Regular cardiac myocyte (primary cell): ENCODE measurements at places on chromosomes 2 and 18. TPM values are rescaled to one million over a fixed set of nuclear protein-coding genes. Genes with fewer than 3 reads are reported as not detected.

FSHR gene
- not detected in 2 replicates for total RNA-seq

SLC14A1 gene
- total RNA-seq, result 29.5 and 32.1 TPM in 2 replicates

SPP2 gene
- not detected in 2 replicates for total RNA-seq

KLF7 gene
- 13.6 and 18.6 TPM in 2 replicates for total RNA-seq

SLC35F5 gene
- total RNA-seq, result 128 and 253 TPM in 2 replicates

TMEM17 gene
- total RNA-seq, result 1.5 and 1.7 TPM in 2 replicates

CAPN14 gene
- total RNA-seq, result under 0.01 and 0.28 TPM in 2 replicates

EIF2AK3 gene
- total RNA-seq, result 24.2 and 46.8 TPM in 2 replicates

ABCB6 gene
- total RNA-seq, result 57.9 and 62.9 TPM in 2 replicates

DLGAP1 gene
- 1.7 and 5.4 TPM in 2 replicates for total RNA-seq

TUBA3E gene
- total RNA-seq, result not detected in 2 replicates

CMPK2 gene
- total RNA-seq, result 0.38 and 0.56 TPM in 2 replicates

IL36G gene
- not detected in 2 replicates for total RNA-seq

UCN gene
- total RNA-seq, result 0.38 and 1.1 TPM in 2 replicates

CPO gene
- under 0.01 TPM in 1 of 2 replicates, not detected in the other for total RNA-seq

CUL3 gene
- total RNA-seq, result 42.0 and 52.9 TPM in 2 replicates

MZT2B gene
- total RNA-seq, result 146 and 186 TPM in 2 replicates

SMAD2 gene
- 52.7 and 62.3 TPM in 2 replicates for total RNA-seq

GEN1 gene
- total RNA-seq, result 8.5 and 17.8 TPM in 2 replicates
